Transverse colon (tissue), 4 donors: ENCODE measurements at places on chromosomes 1 and 21.

DNA sequence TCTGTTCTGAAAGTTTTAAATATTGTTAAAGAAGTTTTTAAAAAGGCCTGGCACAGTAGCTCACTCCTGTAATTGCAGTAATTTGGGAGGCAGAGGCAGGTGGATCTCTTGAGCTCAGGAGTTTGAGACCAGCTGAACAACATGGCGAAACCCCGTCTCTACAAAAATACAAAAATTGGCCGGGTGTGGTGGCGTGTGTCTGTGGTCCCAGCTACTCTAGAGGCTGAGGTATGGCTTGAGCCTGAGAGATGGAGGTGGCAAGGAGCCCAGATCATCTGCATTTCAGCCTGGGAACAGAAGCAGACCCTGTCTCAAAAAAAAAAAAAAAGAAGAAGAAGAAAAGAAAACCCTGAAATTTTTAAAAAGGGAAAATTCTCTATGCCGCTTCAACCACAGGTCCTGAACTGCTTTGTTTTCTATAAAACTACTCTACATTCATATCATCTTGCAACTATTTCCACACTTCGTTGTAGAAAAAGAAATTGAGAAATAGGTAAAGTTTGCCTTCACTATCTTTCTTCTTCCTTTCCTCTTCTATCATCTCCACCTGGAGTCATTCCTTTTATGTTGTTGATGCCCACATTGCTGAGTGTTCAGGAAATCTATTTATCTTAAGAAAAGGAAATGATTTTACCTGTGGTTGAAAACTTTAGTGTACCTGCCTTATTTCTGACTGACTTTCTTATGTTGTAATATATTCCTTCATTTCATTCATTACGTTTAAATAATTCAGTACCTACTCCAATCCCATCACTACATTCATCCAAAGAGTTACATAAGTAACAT lies 1.7 kb downstream of the ATP6V1G3 start:
- no peak for DNase-seq

DNA sequence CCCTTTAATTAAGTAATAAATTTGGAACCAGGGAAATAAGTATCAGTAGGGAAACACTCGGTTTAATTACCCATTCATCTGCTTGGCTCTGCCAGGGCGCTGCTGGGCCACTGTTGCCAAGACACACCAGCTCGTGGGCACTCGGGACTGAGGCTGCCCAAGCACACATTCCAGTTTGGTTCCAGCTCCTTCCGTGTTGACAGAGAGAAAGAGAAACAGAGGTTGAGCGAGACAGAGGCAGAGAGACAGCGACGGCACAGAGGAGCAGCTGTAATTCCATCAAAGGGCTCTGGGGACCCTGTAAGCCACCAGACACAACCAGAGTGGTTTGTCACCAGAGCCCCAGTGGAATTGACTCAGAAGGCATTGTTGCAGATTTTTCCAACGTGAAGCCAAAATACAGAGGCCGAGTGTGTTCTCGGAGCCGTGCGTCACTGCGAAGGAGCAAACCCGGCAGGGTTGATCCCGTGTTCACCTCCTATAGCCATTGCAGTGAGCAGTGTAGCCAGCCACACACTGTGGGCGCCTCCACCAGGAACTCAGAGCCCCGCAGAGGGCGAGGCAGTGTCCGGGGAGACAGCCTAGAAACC lies 33.5 kb downstream of the SYF2 start:
- peak; percentile 53 for DNase-seq

DNA sequence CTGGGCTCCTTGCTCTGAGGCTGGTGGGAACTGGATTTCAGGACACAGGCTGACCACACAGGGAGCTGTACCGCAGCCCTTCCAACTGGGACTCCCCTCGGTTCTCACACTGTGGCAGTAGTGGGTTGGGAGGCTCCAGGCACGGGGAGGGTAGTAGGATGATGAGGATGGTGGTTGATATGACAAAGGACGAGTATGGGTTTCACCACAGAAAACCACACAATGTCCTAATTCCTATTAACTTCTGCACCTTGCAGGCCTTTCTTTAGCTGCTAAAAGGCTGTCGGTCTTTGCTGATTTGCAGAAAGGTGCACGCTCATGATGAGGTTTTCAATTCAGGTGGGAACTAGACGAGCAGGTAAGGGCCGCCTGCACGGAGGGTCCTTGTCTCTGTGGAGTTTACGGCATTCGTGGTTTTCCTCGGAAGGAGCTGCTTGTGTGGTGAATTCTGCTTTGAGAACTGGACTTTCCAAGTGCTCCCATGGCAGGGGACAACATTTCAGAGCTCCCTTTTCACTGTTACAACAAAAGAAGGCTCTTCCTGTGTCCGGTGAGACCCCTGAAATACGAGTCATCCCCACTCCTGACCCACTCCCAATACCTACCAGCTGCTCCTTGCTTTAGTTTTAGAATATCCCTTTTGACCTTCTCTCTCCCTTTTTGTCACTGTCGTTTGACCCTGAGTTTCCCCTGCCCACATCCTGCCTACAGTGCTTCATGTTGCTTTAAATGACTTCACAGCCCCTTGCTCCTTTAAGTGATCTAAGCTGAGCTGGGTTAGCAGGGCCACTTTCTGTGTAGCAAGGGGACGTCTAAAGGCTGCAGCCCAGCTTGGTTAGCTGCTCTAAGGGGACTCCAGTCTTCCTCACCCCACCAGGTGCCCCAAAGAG lies 125.1 kb downstream of the MRPS6 start:
- DNase-seq = no peak

- no peak for DNase-seq
Measured at GRCh38 chr1:171286032-171286705, 27.8 kb upstream of the FMO4 start.

- DNase-seq = no peak
Measured at GRCh38 chr21:45137612-45137937, 63.2 kb downstream of the ADARB1 start.

DNA sequence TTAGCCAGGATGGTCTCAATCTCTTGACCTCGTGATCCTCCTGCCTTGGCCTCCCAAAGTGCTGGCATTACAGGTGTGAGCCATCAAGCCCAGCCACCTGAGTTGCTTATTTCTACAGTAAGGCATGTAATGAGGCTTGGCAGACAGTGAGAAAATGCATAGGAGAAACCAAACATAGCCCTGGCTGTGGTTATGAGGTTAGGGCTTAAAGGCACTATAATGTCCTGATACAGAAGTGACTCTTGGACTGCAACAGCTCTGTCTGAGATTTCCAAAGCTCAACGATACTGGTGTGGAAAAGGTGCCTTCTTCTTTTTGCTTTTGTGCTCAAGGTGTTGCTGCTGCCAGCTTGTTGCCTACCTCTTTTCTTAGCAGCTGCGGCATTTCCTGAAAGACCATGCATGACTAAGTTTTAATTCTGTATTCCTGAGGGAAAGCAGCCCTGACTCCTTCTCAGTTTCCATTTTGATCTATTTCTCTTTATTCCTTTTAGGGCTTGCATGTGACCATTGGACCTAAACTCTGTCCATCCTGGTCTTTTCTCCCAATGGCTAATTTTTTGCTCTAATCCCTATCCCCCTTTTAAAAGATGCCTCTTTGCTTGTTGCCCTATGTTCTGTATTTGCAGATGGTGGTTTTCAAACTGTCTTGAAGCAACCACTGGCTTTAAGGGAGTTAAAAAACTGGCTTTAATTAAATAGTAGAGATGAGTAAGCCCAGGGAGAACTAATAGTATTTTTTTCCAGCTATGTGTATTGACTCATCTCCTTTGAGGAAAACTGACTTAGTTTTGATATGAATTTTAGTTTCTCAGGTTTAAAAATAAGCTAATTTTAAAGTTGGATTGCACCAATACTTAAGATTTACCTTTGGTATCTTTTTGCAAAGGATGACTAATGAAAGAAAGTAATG lies 70.3 kb downstream of the KIF1B start:
- DNase-seq = no peak

DNA sequence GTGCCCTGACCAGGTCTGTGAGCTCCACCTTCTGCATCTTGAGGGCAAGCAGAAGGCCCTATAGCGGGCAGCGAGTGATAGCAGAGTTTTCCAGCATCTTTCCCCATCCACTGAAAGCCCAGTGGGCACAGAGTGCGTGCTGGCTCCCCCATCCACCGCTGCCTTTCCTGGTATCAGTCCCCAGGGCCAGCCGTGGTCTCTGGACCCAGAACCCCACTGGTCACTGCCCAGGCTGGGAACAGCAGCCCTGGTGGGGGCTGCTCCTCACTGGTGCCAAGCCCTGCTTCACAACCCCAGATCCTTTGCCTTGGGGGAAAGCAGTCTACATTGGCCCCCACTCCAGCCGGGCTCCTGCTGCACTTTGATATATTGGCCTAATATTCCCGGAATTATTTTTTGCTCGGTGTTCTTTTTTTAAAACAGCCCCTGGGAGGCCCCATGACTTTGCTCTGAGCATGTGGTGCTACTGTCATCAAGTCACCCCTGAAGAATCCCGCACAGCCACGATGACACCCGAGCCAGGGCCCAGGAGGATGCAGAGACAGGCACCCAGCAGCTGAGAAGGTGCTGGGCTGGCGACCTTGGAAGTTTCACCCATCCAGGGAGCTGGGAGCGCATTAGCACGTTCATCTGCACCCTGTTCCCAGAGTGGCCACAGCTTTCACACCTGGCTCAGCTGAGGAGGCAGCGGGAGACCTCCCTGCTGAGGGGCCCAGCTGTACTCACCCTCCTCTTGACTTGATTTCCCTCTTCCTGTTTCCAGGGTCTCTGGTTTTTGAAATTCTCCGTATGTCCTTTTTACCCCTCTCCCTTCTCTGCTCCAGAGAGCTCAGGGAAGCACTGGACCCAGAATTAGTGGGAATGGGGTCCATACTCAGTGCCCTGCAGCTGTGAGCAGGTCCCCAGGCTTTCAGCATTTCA lies 56.9 kb downstream of the KLHDC7A start:
- no peak for DNase-seq

DNA sequence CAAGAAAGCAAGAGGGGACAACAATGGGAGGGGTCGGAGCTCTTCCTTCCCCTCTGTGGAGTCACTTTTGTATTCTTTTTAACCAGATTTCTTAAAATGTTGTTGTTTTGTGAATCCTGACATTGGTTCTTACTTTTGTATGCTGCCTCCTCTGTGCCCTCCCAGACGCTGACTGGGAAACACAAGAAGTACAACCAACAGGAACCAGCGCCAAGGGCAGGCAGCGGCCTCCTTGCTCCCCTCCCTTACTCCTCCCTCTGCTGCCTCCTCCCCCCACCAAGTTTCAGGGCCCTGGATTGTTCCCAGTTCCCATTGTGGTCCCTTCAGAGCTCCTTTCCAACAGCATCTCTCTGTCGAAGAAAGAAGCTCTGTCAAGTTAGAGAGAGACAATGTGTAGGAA lies 111.1 kb downstream of the BRINP2 start:
- no peak for DNase-seq

- peak; percentile 26 for DNase-seq
Measured at GRCh38 chr1:220734571-220735326, 13.4 kb upstream of the MTARC2 start.

GRCh38 chr1:198520524-198521254 lies 19.8 kb downstream of the ATP6V1G3 start:
- no peak for DNase-seq

DNA sequence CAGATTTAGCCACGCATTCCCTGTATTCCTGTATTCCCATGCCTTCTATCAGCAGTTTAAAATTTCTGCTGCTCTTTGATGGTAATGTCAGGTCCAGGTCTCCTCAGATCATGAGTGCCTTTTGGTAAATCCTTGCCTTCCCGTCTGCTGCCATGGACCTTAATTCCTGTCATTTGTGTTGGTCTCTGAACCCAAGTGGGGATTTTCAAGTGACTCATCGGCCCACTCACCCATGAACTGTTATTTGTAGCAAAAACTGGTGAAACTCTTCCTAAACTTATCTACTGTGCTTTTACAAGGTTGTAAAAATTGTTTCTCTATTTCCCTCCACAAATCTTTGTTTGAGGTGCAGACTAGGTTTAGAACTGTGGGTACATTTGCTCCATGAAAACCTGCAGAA lies 47.4 kb downstream of the ACTN2 start:
- DNase-seq = no peak
